ENCODE measurements at places on chromosomes 7 and 10.

DNA sequence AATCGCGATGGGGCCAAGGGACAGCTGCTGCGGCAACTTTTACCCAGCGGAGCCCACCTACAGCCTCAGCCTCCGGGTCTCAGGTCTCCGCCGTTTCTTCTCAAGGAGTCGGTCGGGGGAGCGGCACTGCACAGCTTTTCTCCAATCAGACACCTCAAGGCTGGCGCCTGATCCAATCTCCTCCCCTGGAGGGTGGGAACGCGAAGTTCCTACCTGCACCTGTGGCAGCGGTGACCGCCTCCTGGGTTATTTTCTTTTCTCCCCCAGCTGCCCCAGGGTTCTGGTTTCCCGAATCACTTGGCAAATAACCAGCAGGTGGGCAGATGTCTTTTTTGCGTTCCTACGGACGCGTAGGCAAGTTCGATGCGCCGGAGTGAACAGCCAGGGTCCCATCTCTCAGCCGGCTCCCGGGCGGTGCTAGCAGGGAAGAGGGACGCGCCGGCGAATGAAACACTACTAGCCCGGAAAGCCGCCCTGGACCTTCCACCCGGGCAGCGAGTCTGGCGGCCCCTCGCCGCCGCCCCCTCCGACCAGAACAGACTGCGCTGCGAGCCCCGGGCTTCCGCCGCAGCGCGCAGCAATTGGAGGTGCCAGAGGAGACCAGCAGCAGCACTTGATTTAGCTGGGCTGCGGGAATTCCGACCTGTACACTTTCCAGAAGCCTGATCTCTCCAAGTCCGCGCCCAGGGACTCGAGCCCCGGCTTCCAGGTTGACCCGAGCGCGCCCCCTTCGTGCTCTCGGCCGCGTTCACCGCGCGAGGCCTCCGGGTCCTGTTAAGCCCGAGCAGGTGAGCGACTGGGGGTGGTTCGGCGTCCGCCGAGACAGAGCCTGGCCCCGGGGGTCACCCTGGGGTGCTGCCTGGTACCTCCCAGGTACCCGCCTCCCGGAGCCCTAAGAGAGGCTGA lies at the start of gene PRR15:
Gene PRR15, plus strand, starts transcription at position 246 of the 906 bp plus-strand sequence. CDS start 2,495 bp downstream, outside the sequence.
- DNase-seq, result peak; percentile 37

DNA sequence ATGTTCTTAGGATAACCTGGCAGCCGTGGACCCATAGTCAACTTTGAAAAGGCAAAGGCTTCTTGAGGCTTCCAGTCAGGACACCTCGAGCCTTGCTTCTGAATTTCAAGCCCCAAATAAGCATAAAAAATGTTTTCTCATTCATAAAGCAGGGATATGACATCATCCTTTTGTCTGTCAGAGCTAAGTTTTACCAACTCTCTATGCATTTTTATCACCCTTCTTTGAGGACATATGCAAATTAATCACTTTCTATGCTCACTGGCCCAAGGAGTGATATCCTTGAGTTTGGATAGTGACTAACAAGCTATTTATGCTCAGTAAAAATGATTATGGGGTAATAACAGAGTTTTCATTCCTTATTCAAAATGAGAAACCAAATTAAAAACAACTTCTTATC lies 159.4 kb downstream of the ANLN start:
- DNase-seq, result no peak

DNA sequence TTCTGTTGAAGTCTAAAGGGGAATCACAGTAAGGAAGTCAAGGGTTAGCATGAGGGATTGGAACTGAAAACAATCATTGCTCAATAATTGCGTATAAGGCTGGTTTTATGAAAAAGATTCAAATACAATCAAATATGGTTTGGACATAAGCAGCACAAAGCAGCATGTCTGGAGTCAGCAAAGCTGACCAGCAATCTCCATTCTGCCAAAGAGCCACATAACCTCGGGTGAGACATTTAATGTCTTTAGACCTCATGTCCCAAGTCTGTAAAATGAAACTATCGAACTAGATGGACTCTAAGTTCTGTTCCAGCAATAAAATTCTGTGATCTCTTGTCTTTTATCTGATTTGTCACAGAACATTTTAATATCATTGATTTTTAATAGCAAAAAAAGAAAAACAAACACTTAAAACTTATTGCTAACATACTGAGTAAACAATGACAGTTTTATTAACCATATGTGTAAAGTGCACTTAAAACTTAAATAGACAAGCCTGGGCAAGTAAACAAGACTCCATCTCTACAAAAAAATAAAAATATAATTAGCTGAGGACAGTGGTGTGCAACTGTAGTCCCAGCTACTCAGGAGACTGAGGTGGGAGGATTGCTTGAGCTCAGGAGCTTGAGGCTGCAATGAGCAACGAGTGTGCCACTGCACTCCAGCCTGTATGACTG lies 217.0 kb downstream of the MAGI2 start:
- no peak for DNase-seq

DNA sequence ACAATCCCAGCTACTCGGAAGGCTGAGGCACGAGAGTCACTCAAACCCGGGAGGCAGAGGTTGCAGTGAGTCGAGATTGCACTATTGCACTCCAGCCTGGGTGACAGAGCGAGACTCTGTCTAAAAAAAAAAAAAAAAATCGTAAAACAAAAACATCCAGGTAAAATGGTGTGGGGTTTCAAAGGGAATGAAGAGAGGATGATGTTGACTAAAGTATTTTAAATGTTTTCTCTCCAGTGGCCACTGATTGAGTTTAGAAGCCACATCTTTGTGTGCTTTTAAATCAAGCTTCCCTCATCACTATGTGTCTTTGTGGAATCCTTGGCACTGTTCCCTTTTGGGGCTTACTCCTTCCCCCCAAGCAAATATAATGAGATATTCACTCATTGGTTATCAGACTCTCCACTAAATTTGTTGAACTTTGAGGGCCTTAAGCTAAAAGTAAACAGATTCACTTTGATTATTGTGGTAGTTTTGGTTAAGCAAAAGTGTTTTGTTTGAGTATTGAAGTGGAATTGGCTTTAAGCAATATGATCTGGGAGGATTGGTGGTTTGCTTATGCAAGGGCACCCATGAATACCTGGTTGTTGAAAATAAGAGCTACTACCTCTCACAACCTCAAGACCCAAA lies 162.9 kb downstream of the CDK14 start:
- DNase-seq, result no peak

DNA sequence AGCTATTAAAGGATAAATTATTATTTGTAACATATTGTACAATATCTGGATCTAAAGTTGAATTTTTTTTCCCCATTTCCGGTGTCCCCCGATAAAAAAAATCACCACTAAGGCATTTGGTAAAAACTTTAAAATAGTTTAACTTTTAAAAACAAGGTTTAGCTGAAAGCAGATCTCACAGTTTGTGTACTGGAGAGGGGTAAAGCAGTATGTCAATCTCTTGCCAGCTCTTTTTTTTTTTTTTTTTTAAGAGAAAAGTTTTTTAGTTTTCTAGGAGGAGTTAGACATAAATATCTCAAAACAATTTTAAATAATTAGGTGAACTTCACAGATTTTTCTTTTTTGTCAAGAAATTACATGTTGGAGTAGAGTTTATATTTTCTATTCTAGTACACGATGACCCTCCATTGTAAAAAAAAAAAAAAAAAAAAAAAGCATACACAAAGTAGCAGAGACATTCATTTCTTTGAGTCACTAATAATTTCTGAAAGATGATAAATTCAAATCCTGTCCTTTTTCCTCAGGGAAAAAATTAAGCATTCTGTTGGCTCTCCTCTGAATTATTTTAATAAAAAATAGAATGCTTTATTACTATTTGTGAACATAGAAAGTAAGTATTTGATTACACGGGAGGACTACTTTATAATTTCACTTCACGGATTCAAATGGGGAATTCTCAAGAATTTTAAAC lies 1.9 kb upstream of the HBP1 start:
- DNase-seq, result no peak

- peak; percentile 59 for DNase-seq
These were observed 425.4 kb downstream of the RPS24 start for GRCh38 chr10:78458983-78459638.

DNA sequence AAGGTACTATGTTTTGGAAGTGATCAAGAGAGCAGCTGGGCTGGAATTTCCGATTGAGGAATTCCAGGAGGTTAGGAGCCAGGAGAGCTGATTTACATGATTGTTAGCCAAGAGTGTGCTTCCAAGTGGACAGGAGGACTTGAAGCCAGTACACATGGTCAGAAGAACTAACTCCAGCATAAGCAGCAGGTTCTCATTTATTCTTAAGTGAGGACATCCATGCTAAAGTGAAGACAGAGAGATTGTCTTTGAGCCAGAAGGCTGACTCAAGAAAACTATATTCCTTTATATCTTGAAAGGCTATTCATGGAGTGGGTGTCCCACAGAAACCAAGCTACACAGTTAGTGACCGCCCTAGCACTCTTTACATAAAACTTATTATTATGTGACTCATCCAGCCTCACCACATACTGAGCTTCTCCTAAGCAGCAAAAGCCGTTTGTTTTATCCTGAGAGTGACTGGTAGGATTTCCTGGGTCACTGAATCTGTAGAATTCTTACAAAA lies 56.7 kb upstream of the SEMA3A start:
- DNase-seq, result peak; percentile 39
